Neural crest cell (in vitro differentiated cells): ENCODE measurements at places on chromosomes 13 and 19.
A peak's percentile ranks its signal among the peaks of the same experiment; 100 is the strongest.

GRCh38 chr13:97979051-97979450, 25.6 kb downstream of the IPO5 start:
- DNase-seq = no peak

DNA sequence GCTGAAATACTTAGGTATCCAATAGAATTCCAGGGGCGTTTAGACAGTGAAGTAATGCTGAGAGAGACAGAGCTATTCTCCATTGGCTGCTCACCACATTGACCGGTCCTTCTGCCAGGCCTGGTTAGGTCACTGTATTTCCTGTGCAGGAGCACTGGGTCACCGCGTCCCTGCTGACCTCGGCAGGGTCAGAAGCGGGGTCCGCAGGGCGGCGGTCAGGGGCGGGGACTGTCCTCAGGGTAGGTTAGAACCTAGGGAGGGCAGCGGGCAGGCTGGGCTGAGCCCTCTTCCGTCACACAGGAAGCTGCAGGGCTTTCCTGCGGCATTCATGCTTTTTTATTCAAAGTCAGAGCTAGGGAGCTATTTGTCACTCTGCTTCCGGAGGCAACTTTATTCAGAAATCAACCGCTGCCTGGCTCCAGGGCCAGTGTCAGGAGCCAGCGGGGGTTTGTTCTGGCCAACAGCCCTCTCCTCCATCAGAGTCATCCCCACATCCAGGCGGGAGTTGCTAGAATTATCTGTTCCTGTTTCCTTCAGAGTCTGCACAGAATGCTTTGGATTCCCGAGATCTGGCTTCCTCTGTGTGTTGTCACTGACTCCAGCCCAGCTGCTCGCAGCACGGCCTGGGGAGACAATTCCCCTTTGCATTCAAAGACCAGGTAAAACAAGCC, 81.2 kb upstream of the WASF3 start:
- peak; percentile 36 for DNase-seq

GRCh38 chr13:113118261-113119021, 4.2 kb upstream of the F10 start:
- no peak for DNase-seq

- no peak for DNase-seq
Observed at GRCh38 chr13:26999499-26999898, 172.1 kb downstream of the USP12 start.

DNA sequence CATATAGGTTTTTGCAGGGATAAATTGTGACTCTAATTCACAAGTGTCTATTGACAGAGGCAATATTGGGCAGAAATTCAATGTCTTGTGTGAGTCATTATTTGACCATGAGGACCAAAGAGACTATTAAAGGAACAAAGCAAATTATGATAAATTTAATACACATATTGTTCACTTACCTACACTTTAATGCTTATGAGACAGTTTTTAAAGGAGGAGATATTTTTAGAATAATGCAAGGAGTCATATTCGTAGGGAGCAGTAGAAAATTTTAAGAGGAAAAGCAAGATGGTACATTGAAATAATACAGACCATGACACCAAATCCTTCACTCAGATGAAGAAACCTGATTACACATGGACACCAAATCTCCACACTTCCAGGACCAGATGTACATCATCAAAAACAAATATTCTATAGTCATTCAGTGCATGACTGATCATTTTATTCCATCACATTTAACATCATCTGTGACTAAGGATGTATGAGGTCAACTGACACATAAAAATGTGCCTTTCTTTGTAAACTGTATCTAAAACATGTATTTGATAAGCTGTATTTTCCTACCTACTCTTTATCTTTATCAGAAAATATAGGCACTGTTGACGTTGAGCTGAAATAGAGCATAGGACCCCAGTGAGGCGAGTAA, 4.2 kb upstream of the OR7A17 start:
- DNase-seq = no peak

GRCh38 chr13:30877335-30877734, 28.7 kb upstream of the MEDAG start:
- DNase-seq = no peak
